ENCODE measurements at places on chromosomes 7 and 10. TPM values are rescaled to one million over a fixed set of nuclear protein-coding genes. Genes with fewer than 3 reads are reported as not detected.
A peak's percentile ranks its signal among the peaks of the same experiment; 100 is the strongest.

DNA sequence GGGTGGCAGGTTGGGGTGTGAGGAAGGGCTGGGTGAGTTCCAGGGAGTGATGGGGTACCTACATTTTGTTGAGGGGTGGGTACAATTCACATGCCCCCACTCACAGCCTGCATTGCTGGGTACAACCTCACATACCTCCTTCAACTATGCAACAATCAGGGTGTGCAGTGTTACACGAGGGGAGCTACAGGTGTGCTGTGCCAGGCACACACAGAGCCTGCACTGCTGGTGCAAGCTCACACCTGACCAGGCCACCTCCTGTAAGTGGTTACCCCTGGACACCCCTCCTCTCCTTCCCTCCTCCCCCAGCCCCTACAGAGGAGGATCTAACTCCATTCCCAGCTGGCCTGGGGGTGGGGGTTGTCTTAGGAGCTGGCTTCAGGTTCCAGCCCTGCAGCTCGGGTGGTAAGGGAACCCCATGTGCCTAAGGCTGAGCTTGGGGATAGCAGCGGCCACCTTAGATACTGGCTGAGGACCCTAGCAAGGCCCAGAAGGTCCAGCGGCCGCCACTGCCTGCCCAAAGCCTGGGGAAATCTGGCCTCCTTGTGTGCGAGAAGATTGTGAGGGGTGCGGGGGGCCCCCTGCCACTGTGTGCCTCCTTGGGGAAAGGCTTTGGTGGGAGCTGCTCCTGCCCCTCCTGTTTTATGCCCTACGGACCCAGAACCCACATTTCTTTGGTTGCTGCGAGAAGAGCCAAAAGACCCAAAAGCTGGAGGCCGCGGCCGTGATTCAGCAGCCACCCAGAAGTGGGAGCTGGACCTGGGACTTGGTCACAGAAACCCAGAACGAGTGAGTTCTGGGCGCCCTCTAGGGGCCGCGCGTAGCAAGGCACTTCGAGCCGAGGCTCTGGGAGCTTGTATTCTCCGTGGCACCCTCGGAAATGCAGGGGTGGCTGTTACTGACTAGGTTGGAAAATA lies 10.8 kb downstream of the TLX1 start:
- no peak overlapping the region for H3K4me3 ChIP-seq
- H3K27ac ChIP-seq, result no peak overlapping the region
- H3K27me3 ChIP-seq, result peaks cover 79% of the 10 kb centered on the region

- no peaks in the 10 kb centered on the region for H3K4me1 ChIP-seq
- no peak overlapping the region for H3K4me3 ChIP-seq
- H3K27me3 ChIP-seq, result no peaks in the 10 kb centered on the region
- peak; percentile 39 for DNase-seq
- no peaks in the 10 kb centered on the region for H3K36me3 ChIP-seq
Measured at GRCh38 chr7:12490107-12490688, 80.3 kb upstream of the SCIN start.

DNA sequence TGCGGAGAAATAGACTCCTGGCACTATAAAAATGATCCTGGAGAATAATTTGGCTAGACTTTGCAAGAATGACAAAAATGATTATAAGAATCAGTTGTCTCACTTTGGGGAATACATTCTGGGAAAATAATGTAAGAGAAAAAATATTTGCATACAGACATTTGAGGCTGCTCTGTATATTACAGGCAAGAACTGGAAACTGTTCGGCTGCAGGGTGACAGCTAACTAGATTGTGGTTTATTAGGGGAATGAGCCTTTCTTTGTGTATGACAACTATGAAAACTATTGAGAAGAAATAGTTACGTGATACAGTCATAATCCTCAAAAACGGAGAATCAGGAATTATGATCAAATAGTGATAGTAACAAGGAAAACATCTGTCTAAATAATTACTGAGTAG lies 8.6 kb downstream of the TRIM56 start:
- H3K27ac ChIP-seq, result no peak overlapping the region
- no peak for DNase-seq
- peaks cover 12% of the 10 kb centered on the region for H3K36me3 ChIP-seq

- no peak overlapping the region for H3K27ac ChIP-seq
- no peaks in the 10 kb centered on the region for H3K27me3 ChIP-seq
Measured at GRCh38 chr10:95963202-95963990, 55.6 kb downstream of the CC2D2B start.

- H3K36me3 ChIP-seq, result no peaks in the 10 kb centered on the region
- no peak for DNase-seq
- peaks cover 4% of the 10 kb centered on the region for H3K4me1 ChIP-seq
- no peak overlapping the region for H3K4me3 ChIP-seq
- no peaks in the 10 kb centered on the region for H3K27me3 ChIP-seq
Measured at GRCh38 chr7:39416866-39417265, 149.3 kb upstream of the YAE1 start.

- no peak overlapping the region for H3K27ac ChIP-seq
- H3K36me3 ChIP-seq, result no peaks in the 10 kb centered on the region
Measured at GRCh38 chr10:132102071-132102716, 36.4 kb downstream of the JAKMIP3 start.

DNA sequence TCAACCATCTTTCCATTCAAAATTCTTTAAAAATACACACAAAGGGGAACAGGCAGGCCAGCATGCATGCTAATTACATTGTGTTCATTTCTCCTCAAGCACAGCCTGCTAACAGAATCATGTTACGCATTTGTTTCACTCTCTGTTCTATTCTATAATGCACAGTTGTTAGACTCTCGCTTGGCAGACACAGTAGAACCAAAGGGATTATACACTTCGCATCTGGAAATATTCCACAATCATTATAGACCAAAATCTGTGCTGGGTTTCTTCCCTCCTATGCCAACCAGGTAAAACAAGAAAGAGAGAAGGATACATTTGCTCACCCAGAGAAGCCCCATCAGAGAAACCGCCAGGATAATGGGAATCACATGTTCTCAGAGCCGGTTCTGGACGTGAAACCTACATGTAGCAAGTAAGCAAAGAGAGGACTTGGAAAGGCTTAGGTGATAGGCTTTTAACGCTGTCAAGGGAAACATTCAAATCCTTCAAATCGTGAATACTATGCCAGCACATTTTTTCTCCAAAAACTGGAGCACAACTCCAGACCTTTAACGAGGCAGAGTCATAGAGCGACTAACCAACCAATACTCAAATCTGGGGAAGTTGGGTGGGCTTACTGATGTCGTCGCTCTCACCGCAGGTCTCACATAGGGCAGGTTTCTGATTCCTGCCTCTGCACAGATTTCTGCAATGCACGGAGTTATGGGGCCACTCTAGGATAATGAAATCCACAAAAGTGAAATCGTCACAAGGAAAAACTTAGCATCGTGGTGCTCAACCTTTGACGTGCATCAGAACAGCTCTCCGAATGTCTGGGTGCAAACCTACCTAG lies 380.5 kb upstream of the AUTS2 start:
- H3K27me3 ChIP-seq, result no peaks in the 10 kb centered on the region
- DNase-seq, result no peak
- H3K27ac ChIP-seq, result no peak overlapping the region

DNA sequence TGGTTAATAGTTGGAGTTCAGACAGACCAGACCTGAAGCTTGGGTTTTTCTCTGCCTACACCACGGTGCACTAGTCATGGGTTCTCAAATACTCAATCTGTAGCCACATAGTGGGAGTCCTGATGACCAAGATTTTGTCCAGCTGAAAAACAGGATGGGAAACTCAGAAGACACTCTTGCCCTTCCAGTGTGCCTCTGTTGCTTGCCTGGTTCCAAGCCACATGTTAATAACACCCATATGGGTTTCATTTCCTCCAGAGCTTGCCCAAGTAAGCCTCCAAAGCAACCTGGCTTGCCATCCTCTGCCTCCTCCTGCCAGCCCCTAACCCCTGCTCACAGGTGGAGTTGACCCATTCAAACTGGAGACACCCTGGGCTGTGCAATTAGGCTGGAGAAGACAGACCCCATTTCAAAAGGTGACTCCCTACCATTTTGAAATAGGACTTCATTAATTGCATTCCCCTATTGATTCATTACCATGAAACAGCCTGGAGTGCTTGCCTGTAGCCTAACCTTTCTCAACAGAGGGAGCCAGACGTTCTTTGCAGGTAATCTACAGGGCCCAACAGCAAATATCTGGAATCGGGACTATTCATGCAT lies 108.0 kb upstream of the HABP2 start:
- H3K4me1 ChIP-seq, result no peaks in the 10 kb centered on the region
- no peak overlapping the region for H3K27ac ChIP-seq
- DNase-seq, result no peak
- no peak overlapping the region for H3K4me3 ChIP-seq
- no peaks in the 10 kb centered on the region for H3K36me3 ChIP-seq

DNA sequence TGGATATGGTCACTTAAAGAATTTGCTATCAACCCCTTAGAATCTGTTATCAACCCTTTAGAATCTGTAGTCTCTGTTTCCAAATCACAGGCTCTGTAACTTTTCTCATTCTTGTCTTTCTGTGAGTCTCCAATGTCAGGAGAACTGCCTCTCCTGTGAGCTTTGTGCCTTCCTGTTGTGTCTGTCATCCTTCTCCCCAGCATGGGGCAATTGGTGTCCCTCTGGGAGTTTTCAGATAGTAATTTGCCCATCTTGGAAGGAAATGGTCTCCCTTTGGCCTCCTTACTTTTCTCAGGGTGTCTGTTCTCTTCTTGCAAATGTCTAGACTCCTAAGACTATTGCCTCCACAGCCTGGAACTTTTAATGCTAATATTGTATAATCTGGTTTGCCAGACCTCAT lies 521.9 kb downstream of the NRG3 start:
- H3K27me3 ChIP-seq, result no peaks in the 10 kb centered on the region
- no peak overlapping the region for H3K27ac ChIP-seq
- H3K36me3 ChIP-seq, result no peaks in the 10 kb centered on the region
- H3K4me3 ChIP-seq, result no peak overlapping the region

DNA sequence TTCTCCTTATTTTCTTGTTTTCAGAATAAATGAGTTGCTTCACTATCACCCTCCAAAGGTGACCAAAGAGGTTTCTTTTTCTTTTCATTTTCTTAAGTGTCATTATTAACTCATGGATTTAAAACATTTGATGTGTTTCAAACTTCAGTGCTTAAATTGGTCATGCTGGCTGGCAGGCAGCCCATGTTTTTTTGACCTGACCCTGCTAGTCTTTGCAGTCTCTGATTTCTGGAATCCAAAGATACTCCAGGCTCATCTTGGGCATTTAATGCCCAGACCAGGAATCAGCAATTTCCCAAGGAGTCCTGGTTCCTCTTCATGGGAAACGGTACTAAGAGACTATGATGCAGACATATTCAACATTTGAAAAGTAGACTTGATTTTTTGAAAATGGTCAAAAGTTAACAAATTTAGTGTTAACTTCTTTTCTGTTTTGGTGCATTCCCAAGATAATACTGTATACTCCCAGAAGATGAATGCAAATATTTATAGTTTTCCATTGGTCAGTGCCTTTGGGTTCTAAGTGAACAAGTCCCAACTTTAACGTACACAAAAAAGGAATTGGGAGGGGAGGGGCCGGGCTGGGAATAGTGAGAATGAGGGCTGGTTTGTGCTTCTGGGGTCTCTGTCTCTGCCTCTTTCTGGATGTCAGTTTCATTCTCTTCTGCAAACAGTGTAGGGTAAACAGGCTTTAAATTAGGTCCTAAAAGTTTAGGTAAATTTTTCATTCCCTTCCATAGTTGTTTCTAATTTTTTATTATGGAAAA lies 19.8 kb downstream of the NUB1 start:
- no peaks in the 10 kb centered on the region for H3K4me1 ChIP-seq
- peaks cover 39% of the 10 kb centered on the region for H3K36me3 ChIP-seq
- no peak for DNase-seq

DNA sequence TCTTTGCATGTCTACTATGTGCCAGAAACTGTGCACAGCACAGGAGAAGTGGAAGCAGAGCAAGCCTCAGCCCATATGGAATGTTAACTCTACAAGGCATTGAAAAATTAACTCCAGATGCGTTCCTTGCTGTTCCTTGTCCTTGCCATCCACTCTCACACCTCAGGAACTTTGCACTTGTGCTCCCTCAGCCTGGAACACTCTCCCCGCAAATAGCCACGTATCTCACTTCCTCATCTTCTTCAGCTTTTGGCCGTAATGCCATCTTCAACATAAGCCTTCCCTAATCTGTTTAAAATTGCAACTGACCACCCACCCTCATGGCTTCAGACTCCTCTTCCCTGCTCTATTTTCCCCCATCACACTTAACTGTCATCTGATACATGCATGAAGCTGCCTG lies 83.2 kb upstream of the CAPZA2 start:
- H3K27me3 ChIP-seq, result no peaks in the 10 kb centered on the region
- no peak for DNase-seq
- H3K27ac ChIP-seq, result no peak overlapping the region
- H3K4me3 ChIP-seq, result no peak overlapping the region
- H3K36me3 ChIP-seq, result no peaks in the 10 kb centered on the region
- H3K4me1 ChIP-seq, result no peaks in the 10 kb centered on the region

DNA sequence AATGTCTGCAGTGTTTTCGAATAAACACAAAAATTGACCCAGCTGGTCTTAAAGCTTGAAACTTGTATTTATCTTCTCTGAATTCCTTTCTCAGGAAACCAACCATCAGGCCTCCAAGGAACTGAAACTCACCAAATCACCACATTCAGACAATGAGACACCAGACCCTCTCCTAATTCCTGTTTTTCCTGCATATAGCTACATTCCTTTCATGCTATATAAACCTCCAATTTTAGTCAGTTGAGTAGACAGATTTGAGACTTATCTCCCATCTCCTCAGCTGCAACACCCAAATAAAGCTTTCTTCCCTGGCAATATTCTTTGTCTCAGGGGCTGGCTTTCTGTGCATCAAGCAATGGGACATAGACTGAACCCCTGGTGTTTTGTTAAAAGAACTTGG lies 317.0 kb downstream of the CACNA2D1 start:
- H3K4me1 ChIP-seq, result no peaks in the 10 kb centered on the region
- H3K27ac ChIP-seq, result no peak overlapping the region
- H3K4me3 ChIP-seq, result no peak overlapping the region

- H3K4me1 ChIP-seq, result peaks cover 34% of the 10 kb centered on the region
- no peak overlapping the region for H3K27ac ChIP-seq
- no peak overlapping the region for H3K4me3 ChIP-seq
- H3K36me3 ChIP-seq, result peaks cover 28% of the 10 kb centered on the region
- DNase-seq, result no peak
- no peaks in the 10 kb centered on the region for H3K27me3 ChIP-seq
Measured at GRCh38 chr10:27537787-27538186, 33.7 kb downstream of the RAB18 start.

The CREB5 gene
- total RNA-seq, result not detected

The CTAGE8 gene
- total RNA-seq, result not detected

The ZNF716 gene
- total RNA-seq, result not detected

The RELN gene
- total RNA-seq, result not detected

The SLC29A4 gene
- 0.36 TPM for total RNA-seq

The DDX50 gene
- total RNA-seq, result 41.1 TPM

The NKX2-3 gene
- total RNA-seq, result not detected
